ENCODE measurements at places on chromosomes 12 and 14.

DNA sequence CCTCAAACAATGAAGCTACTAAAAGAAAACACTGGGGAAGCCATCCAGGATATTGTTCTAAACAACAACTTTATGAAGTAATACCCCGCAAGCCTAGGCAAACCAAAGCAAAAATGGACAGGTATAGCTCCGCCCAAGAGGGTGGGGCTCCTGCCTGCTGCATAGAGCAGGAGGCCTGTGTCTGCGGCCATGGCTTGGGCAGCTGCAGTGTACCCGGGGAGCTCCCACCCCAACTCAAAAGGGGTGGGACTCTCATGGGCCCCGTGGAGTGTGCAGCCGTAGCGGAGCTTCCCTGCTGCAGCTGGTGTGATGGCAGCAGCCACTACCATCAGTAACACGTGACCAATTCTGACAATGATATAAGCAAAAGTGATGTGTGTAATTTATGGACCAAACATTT, 264.2 kb upstream of the KITLG start:
- DNase-seq = no peak

- no peak for DNase-seq
These were observed 599 bp downstream of the PAPLN start for GRCh38 chr14:73237786-73238423.

GRCh38 chr14:38243696-38244240, 12.1 kb downstream of the CLEC14A start:
- DNase-seq = no peak

GRCh38 chr12:575948-576614, 87.2 kb downstream of the NINJ2 start:
- DNase-seq = peak; percentile 75

GRCh38 chr14:54649056-54649455, 82.1 kb downstream of the SAMD4A start:
- DNase-seq = no peak

- no peak for DNase-seq
These were observed 80.8 kb downstream of the C14orf132 start for GRCh38 chr14:96119947-96120346.

DNA sequence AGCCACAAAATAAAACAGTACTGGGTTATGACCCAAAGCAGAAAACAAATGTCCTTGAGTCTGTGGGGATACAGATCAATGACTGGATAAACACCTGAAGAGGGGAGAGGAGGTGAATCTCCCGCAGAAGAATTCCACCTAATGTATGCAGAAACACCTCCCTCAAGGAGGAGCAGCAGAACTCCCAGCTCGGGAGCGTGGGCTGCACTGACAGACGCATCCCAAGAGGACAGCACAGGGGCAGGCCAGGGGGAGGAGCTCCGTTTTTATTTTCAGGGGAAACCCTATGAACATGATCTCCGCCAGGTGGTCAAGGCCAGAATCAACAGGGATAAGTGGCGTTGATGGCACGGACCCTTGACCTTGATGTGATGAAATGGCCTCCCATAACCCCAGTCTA, 41.8 kb upstream of the PPP2R5C start:
- no peak for DNase-seq

DNA sequence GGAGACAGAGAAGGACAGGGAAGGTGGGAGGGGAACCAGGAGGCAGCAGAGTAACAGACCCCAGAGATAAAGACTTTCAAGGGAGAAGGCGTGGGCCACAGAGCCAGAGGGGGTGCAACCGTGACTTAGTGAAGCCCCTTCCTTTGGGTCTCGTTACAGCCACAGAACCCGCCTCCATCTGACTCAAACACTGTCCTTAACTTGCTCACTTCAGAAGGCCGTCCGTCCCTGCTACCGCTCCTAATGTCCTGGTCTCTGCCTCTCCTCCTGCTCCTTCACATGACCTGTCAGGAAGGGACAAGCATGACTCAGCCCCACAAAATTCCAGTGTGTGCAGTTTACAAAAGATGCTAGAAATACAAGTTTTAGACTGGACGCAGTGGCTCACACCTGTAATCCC, 18.0 kb downstream of the RIMBP2 start:
- DNase-seq = no peak

DNA sequence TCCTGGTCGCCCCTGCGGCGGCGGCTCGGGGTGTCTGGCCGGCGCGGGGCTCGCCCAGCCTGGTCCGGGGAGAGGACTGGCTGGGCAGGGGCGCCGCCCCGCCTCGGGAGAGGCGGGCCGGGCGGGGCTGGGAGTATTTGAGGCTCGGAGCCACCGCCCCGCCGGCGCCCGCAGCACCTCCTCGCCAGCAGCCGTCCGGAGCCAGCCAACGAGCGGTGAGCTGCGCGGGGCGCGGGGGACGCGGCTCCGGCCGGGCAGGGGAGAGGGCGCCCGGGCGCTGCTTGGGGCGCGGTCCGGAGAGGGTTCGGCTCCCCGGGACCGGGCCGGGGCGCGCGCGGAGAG, at the start of gene LGALS3:
TSS of gene LGALS3 (plus strand) at position 167 of the 342 bp plus-strand sequence. CDS start 8,122 bp downstream, outside the sequence.
- no peak for DNase-seq

DNA sequence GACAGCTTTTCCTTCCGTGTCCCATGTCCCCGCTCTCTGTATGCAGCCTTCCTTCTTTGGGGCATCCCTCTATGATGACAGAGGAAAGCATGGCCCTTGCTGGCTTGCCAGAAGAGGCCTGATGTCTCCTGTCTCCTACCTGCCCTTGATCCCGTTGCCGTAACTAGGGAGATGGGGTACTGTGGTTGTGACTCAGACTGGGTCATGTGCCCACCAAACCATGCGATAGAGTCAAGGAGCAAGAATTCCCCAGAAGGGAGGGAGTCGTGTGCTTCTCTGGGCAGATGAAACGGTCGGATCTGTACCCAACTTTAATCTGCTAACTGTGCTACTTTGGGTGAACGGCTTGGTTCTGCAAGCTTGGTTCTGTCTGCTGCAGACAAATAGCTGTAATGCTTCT, 99.1 kb upstream of the DYNC1H1 start:
- DNase-seq = no peak

DNA sequence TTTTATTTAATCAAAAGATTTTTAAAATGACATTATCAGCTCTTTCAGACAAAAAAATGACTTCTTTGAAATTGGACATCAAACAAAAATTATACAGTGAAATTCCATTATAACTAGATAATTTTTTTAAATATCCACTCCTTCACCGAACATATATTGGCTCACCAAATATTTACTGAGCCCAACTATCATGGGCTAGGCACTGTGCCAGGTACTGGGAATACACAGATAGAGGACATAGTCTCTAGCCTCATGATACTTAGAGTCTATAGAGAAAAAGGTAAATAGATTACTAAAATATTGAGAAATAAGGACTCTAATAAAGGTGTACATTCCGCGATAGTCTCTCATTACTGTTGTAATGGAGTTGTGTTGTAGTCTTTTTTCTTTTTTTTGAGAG, 219.9 kb downstream of the SEC23A start:
- DNase-seq = no peak

GRCh38 chr14:53951627-53952303, 4.9 kb downstream of the BMP4 start:
- DNase-seq = no peak

GRCh38 chr14:93965287-93965821, 11.0 kb downstream of the ASB2 start:
- no peak for DNase-seq

- no peak for DNase-seq
These were observed 9.5 kb upstream of the CSAD start for GRCh38 chr12:53190108-53190729.

GRCh38 chr14:103427485-103428443, 42.5 kb downstream of the MARK3 start:
- DNase-seq = no peak

DNA sequence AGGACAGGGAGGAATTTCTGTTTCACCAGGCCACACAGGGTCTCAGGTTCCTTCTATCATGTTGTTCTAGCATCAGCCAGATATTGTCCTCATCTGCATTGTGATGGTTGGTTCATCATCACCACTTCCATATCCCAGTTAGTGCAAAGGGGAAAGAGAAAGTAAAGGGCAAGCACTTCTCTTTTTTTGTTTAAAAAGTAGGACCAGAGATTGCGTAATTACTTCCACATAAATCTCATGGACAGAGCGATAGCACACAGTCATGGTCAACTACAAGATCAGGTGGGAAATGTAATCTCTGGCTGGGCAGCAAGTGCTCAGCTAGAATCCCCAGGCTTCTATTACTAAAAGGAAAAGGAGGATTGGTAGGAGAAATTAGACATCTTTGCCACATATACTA, 155.1 kb downstream of the KIF21A start:
- no peak for DNase-seq

GRCh38 chr14:61870163-61870562, 107.9 kb downstream of the SNAPC1 start:
- no peak for DNase-seq

DNA sequence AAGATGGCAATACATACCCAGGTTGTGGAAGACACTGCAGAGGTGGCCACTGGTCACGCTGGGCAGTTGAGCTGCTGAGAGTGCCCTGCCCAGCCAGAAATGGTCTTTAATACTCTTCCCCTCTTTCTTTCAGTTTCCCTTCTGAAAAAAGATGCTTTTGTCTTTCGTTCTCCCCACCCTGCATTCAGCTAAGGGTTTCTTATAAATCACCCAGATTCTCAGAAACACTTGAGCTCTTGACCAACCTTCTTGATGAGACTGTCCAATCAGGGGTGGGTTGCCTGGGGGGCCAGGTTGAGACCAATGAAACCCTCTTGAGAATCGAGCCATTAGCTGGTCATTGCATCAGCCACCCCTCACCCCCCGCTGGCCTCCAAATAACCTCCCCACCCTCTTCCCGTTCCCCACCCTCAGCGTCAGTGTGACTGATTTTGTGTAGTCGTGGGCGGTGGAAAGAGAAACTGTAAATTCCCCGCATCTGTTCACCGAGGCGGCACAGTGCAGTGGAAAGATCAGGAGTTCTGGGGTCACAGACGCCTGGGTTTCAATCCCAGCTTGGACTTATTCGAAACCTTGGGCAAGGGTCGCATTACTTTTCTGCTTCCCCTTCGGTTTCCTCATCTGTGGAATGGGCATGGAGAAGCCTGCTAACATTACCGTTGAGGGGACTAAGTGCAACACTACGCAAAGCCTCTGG, 52.3 kb downstream of the SLC25A47 start:
- DNase-seq = no peak

GRCh38 chr12:75578546-75578945, 67.1 kb upstream of the KRR1 start:
- DNase-seq = no peak

DNA sequence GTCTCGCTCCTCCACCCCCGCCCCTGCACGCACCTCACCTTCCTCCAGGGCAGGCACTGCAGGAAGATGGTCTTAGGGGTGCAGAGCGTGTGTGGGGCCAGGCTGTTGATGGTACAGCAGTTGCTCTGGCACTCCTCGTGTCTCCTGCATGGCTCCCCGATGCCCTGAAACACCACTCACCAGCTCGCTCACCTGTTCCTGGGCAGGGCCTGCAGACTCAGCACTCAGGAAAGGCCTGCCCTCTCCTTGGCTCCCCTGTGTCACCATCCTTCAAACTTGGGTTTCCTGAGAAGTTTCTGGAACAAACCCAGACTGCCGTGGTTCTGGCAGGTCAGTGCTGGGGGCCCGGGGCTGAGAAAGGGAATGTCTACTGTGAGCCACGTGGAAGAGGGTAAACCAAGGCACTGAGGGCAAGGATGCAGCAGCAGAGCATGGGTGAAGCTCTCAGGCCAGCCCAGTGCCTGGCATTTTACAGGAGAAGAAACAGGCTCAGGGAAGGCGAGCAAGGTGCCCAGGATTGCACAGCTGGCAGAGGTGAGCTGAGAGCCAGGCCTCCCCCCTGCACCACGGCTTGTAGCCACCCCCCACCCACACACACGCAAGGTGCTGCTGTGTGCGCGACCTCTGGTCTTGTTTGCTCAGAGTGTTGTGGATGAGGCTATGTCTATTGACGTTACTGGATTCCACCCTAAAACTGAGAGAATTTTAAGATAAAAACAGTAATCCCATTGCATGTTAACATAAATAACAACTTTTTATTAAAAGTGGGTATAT, 5.5 kb downstream of the LRCOL1 start:
- no peak for DNase-seq

GRCh38 chr12:22283006-22283506, 51.5 kb downstream of the ST8SIA1 start:
- DNase-seq = no peak

GRCh38 chr12:113186033-113186365, 478 bp downstream of the RITA1 start:
- DNase-seq = no peak

DNA sequence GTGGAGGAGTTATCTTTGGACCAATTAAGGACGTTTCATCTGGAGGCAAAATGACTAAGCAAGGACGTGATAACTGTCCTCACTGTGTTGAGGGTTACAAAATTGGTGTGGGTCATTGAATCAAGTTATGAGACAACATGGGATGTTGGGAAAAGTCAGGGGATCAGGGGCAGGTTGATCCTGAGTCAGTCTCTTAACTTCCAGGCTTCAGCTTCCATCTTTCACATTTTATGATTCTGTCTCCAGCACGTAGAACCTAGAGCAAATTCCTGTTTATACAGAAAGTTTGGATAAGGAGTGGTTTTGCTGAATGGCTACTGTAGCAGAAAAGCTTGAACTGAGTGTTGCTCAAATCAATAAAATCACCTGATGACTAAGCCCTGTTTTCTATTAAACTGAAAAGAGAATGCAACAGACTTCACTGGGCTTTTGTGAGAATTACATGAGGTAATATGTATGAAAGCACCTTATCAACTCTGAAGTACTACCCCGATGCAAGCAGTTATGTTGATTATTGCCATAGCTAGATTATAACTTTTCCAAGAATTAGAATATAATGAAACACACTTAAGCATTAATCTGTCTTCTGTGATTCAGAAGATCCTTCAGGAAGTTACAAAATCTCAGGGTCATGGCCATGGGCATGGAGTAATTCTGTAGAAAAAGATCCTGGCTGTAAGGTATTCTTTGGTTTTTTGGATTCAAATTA, 184.8 kb downstream of the ETV6 start:
- no peak for DNase-seq

GRCh38 chr12:124610021-124610612, 42.7 kb upstream of the NCOR2 start:
- no peak for DNase-seq

DNA sequence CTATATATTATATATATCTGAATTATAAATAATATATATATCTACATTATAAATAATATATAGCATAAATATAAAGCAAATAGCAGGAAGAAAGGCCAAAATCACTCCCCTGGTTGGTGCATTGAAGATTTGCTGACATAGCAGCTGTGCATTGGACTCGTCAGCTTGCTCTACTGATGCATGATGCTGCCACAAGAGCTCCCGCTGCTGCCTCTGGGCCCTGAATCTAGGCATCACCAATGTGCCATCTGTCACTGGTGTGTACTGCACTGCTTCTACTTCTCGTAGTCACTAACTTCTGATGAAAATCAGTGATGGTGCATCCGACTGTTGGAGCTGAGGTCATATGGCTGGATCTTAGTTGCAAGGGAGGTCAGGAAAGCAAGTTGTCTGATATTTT, 205.0 kb downstream of the ADAMTS20 start:
- DNase-seq = no peak

Data from activated CD8-positive, alpha-beta memory T cell treated with anti-CD3 and anti-CD28 coated beads for 1 hour (primary cell).